ENCODE measurements at places on chromosomes 7 and 10. TPM values are rescaled to one million over a fixed set of nuclear protein-coding genes. Genes with fewer than 3 reads are reported as not detected.

NEUROG3 gene
- polyA plus RNA-seq, result not detected

AGBL3 gene
- 10.9 TPM for polyA plus RNA-seq

DOCK4 gene
- 57.8 TPM for polyA plus RNA-seq

KNDC1 gene
- polyA plus RNA-seq, result 4.9 TPM

NCF1 gene
- polyA plus RNA-seq, result 1.8 TPM

All from right lung (tissue), 10 donors.